Left cardiac atrium (tissue), 4 donors: ENCODE measurements at places on chromosomes 5 and 9. TPM values are rescaled to one million over a fixed set of nuclear protein-coding genes. Genes with fewer than 3 reads are reported as not detected.

LHX6 gene
- 6.1 TPM for total RNA-seq

DNA sequence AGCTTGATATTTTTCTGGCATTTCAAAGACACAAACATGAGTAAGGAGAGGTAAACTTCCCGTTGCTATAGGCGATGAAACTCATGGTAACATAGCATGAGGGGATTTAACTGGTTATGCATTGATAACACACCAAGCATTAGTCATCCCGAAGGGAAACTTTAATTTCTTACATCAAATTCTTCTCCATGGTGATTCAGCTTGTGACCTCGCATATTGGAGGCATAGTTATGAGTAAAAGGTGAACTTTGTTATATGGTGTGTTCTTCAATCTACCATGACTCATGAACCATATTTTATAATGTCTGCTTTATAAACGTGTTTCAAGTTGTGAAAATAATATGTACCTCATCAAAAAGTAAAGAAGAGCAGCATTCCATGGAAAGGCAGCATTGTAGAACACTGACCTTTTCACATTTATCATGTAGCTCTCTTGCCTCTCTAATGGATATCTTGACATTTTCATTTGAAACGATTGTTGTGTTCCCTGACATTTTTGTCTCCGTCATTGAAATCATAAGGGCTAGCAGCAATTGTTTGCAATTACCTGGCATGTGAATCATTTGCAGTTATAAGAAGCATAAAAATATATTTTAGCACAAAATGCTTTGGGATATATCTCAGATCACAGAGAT lies 491.8 kb downstream of the ANXA1 start:
- no peak for DNase-seq

GRCh38 chr5:146048994-146049703 lies 56.2 kb downstream of the PLAC8L1 start:
- peak; percentile 29 for DNase-seq

- no peak for DNase-seq
These were observed 170.3 kb downstream of the TMC1 start for GRCh38 chr9:72691671-72692070.

- no peak for DNase-seq
These were observed 25.5 kb upstream of the STOM start for GRCh38 chr9:121395558-121395957.
